ENCODE measurements at places on chromosomes 3 and 15.

- DNase-seq, result no peak
Measured at GRCh38 chr3:77449459-77450350, 409.8 kb downstream of the ROBO2 start.

GRCh38 chr3:127156338-127157050 lies 36.4 kb upstream of the PRR23E start:
- DNase-seq, result no peak

DNA sequence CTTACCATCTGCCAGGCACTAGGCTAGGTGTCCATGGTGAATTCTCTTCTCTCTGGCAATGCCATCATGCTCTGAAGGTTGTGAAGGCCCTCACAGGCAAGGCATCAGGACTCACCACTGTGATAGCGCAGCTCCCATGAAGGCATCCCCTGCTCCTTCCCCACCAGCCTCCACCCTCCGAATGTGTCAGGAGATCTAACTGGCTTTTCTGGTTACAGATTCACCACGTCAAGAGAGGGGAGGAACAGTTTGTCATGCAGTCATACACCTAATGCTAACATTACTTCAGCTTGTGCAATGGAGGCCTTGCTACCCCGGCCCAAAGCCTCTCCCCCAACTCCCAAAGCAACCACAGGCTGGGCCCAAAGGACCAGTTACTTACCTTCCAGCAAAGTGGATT lies 8.9 kb upstream of the CMTM8 start:
- no peak for DNase-seq

- DNase-seq, result peak; percentile 59
Measured at GRCh38 chr15:67822537-67823313, 2.6 kb upstream of the SKOR1 start.

GRCh38 chr3:101203411-101203810 lies 117.0 kb downstream of the IMPG2 start:
- no peak for DNase-seq

DNA sequence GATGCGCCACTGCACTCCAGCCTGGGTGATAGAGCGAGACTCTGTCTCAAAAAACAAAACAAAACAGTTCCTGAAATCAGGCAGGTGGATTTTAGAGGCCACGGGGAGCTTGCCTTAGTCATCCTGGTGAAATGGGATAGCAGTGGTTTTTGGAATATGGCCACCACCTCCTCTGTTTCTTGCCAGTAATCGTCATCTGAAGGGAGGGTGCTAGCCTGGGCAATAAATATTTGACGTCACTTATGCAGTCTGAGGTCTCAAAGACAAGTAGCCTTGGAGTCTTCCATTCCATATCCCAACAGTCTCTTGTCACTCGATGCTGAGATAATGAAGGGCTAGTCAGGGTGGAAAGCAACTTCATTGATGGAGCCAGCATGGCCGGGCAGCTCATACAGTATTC lies 55.2 kb downstream of the KCNAB1 start:
- no peak for DNase-seq

Measured in GM20000 (cell line).